ENCODE measurements at places on chromosomes 1 and 21.

GRCh38 chr1:12296623-12297022, 66.8 kb downstream of the VPS13D start:
- DNase-seq, result no peak

DNA sequence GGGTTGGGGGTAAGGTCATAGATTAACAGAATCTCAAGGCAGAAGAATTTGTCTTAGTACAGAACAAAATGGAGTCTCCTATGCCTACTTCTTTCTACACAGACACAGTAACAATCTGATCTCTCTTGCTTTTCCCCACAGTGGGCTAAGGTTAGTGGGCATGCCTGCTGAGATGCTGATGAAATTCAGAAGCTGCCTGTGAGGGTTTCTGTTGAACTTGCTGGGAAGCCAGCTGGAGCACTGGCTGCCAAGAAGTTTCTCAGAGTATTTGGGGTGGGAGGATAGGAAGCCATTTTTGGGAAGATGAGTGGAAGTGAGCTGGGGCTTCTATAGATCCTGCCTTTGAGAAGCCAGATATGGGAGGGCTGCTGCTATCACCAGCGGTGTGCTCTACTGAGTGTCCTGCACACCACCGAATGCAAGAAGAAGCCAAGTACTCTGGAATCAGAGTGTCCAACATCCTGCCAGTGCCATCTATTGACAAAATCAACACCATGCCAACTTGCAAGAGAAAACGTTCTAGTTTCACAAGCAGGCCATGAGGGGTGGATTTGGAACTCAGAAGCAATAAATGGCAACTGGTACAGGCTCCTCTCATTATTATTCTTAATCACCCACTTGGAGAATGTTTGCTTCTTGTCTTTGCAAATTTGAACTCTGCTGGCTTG, 102.7 kb downstream of the PTPRU start:
- DNase-seq, result no peak

DNA sequence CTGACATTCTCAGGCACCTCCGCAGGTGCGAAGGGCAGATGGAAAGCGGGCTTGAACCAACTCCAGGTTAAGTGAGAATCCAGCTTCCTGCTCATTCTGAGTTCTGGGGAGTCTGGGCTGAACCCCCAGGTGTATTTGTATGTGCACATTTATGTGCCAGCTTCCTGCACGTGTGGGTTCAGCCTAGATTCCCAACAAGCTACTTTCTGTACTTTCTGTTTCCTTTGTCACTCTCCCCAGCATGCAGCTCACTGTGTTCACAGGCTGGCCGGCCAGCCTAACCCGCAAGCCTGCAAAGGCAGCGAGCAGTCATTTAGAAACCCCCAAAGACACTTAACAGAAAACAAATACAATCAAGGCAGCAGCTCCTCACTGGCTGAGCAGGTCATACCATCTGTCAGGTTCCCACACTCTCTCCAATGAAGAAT, 1.3 kb upstream of the IL19 start:
- no peak for DNase-seq

DNA sequence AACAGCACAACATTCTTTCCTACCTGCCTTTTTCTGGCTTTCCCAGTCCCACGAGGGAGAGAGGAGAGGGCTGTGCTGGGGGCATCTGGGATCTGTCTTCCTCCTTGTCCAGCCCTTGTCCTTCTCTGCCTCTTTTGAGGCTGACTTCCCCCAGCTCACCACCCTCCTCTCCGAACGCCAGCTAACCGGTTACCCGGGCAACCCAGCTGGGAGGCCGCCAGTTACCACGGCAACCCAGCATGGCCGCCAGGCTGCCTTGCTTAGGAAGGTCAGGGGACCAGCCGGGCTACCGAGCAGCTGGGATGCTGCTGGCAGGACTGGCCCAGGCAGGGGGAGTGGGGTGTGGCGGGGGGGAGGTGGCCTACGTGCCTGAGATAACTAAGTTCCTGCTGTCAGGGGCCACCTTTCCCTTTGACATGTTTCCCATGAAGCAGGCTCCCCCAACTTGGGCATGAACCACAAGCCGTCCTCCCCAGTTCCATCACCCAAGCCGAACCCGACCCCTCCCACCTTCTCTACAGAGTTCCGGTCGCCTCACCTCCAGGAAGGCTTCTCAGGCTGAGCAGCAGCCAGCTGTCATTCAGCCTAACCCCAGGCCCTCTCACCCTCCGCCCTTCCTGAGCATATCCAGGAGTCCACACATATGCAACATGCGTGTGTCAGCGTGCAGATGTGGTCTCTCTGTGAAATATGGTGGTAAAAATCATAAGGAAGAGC, 8.7 kb downstream of the PLEKHA6 start:
- peak; percentile 15 for DNase-seq

DNA sequence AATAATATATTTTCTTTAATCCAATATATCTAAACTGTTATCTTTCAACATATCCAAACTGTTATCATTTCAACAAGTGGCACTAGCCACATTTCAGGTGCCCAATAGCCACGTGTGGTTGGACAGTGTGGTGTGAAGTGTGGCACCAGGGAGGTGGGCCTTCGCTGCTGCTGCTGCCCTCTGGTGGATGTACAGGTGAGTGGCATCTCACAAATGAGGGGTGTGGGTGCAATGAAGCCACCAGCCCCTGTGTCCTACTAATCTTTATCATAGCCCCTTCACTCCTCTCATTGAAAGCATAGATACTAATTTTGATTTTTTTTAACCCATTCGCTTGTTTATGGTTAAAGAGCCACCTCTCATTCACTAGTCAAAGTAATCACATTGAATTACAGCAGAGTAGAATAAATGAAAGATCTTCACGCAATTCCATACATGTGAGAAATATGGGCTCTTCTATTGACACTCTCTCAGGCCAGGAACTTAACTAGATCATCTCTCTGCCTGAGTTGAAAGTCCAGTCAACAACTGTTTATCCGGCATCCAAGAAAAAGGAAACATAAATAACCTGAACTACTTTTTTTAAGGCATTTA, 499.2 kb downstream of the OMA1 start:
- DNase-seq, result peak; percentile 37

GRCh38 chr1:28526886-28527285, 21.0 kb downstream of the RCC1 start:
- no peak for DNase-seq

DNA sequence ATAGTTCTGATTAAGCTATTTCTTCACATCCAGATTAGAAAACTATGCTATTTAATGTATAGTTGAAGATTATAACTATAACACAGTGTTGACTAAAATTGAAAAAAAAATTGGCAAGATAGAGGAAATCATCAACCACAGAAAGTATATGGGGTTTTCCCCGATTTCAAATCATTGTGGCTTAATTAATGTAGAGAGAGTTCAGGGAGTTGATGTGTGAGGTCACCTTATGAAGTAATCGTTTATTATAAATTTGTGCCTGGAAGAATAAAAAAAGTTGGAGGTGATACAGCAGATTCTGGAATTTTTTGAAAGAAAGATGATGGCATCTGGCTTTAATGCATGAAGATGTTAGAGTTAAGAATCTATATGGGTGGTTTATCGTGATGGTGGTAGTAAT, 84.3 kb downstream of the PTGS2 start:
- DNase-seq, result no peak

DNA sequence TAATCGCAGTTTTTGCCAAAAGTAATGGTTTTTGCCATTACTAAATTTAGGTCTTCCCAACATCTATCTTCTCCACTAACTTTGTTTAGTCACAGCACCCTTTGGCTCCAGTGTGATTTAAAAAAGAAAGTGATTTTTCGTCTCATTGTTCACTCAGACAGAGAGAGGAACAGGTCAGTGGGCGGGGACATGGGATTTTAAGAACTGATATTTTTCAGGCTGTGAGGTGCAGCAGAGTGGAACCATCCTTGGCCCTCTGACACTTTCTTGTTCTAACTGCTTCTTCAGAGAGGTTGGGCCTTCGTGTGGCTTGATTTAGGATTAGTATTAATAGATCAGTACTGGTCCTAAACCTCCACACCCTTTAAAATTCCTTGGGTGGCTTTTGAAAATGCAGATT, 38.8 kb downstream of the CASQ2 start:
- no peak for DNase-seq

DNA sequence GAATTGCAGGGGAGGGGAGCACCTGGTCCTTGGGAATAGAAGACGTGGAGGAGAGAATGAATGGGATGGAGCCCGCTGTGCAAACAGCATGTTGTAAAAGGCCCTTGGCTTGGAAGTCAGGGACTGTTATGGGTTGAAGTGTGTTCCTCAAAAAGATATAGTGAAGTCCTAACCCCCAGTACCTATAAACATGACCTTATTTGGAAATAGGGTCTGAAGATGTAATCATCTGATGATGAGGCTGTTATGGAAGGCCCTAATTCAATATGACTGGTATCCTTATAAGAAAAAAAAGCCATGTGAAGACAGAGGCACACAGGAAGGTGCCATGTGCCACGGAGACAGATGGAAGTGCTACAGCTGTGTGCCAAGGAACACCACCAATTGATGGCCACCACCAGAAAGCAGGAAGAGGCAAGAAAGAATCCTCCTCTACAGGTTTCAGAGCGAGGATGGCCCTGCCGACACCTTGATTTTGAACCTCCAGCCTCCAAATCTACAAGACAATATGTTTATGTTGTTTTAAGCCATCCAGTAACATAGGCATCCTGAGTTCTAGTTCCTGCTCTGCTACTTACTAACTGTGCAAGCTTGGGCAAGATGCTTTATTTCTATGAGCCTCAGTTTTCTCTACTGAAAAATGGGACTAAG, 51.2 kb downstream of the LRRN2 start:
- no peak for DNase-seq

DNA sequence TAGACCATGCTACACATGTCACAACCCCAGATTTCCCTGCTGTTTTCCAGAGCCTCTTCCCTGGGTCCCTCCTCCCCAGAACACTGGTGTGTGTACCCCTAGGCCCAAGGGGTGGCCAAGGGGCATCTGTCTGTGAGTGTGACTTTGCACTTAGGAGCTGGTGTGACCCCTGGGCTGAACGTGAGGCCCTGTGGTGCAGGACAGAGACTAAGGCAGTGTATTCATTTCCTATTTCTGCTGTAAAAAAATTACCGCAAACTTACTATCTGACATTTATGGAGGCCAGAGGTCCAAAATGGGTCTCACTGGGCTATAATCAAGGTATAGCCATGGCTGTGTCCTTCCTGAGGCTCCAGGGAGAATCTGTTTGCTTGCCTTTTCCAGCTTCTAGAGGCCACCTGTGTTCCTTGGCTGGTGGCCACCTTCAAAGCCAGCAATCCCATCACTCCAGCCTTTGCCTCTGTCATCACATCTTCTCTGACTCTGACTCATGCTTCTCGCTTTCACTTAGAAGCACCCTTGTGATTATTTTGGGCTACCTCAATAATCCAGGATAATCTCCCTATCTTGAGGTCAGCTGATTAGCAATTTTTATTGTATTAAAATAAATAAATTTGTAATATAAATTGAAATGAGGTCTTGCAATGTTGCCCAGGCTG, 24.0 kb upstream of the ELOA start:
- DNase-seq, result no peak

GRCh38 chr1:204296431-204296988, 63.2 kb downstream of the PLEKHA6 start:
- DNase-seq, result peak; percentile 16

DNA sequence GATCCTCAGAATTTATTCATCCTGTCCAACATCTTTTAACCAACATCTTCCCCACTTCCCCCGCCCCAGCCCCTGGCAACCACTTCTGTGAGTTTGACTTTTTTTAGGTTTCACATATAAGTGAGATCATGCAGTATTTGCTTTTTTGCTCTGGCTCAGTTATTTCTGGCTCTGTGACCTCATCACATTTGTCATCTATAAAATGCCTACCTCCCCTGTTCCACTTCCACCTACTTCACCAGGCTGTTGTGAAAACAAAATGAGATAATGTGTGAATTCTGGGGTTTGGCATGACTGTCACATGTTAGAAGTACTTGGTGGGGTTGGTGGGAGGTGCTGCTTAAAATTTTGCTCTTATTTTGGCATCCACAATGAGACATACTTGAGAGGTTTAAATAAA, 18.4 kb downstream of the HHAT start:
- no peak for DNase-seq

GRCh38 chr1:36717431-36717830, 234.7 kb upstream of the CSF3R start:
- DNase-seq, result no peak

GRCh38 chr1:30255111-30255724, 468.2 kb downstream of the MATN1 start:
- DNase-seq, result no peak

GRCh38 chr1:167293057-167293456, 72.4 kb downstream of the POU2F1 start:
- DNase-seq, result no peak

GRCh38 chr1:6519935-6520671, 28.6 kb upstream of the PLEKHG5 start:
- DNase-seq, result no peak

DNA sequence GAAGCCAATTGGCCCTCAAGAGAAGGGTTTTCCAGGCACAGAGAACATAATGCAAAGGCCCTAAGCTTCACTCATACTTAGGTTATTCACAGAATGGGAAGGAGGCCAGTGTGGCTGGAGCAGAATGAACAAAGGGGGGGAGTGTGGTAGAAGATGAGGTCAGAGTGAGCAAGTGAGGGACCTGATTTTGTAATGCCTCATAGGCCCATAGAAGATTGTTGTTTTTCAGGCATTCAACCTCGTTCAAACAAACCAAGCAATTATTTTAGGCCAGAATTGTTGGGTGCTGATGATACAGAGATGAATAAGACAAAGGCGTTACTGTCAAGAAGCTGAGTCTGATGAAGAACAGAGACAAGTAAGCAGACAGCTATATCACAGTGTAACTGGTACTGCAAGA, 54.5 kb upstream of the RAP1A start:
- no peak for DNase-seq

DNA sequence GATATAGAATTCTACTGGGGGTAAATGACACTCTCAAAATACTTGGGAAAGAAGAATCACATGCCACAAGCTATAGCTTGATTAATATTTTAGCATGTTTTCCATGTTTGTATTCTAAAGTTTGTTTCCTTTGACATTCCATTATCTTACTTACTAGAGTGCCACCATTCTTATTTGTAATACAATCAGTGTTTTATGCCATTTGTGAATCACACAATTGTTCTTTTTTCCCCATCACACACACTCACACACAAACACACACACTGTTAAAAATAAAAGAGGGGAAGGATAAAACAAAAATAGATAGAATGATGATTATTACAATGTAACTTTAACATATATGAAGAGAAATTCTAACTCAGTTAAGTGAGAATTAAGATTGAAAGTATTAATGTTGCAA, 16.0 kb upstream of the TEKT2 start:
- DNase-seq, result no peak

GRCh38 chr1:31811605-31812004, 4.2 kb downstream of the SPOCD1 start:
- DNase-seq, result no peak

GRCh38 chr1:10751561-10752085, 44.8 kb downstream of the CASZ1 start:
- no peak for DNase-seq

- no peak for DNase-seq
Measured at GRCh38 chr1:32877211-32878110, 6.7 kb upstream of the FNDC5 start.

GRCh38 chr1:171256940-171257606, 8.8 kb downstream of the FMO1 start:
- DNase-seq, result no peak

DNA sequence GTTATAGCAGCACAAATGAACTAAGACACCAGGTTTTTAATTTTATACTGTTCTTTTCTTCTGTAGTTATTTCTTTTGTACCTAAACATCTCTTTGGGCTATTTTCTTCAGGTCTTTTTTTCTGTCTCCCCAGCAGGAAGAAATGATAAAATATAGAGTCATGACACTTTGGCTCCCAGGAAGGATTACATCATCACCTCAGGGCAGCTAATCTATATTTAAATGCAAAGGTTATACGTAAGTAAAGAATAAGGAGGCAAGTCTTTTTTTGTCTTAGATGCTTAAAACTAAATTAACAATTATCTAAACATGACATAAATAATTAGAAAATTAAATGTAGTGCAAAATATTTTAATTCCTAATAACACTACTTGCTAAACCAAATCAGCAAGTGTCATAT, 57.0 kb downstream of the WARS2 start:
- no peak for DNase-seq

All from hematopoietic multipotent progenitor cell treated with erythropoietin and hydrocortisone succinate and interleukin-3 and kit ligand, for 8 days (in vitro differentiated cells).